Cardiac septum (tissue), 1 donor: ENCODE measurements at places on chromosomes 3 and 15.
A peak's percentile ranks its signal among the peaks of the same experiment; 100 is the strongest.

- peak; percentile 22 for DNase-seq
Observed at GRCh38 chr15:68373028-68373427, 58.9 kb downstream of the ITGA11 start.

GRCh38 chr15:62164396-62165103 lies 535 bp downstream of the C2CD4B start:
- DNase-seq: peak; percentile 76

- DNase-seq: no peak
Observed at GRCh38 chr15:56985856-56986255, 67.4 kb downstream of the TCF12 start.

GRCh38 chr3:78481050-78481449 lies 1286.7 kb downstream of the ROBO1 start:
- no peak for DNase-seq

DNA sequence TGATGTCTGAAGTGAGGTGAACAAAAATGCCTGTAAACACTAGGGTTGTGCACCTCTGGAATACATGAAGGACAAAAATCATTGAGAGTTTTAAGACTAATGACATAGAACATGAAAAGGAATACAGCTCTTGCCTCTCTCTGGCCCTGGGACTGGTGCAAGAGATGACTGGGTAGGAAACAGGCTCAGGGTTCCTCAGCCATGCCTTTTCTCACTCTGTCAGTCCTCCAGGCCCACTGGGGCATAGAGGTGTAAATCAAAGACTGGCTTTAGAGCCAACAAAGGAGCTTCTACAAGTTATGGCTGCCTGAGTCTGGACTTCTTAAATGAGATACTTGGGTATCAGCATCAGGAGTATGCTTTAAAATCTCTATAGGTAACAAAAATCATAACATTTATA lies 554.7 kb upstream of the KCNMB2 start:
- DNase-seq: no peak

GRCh38 chr3:108437439-108437838 lies 73.0 kb downstream of the MYH15 start:
- DNase-seq: no peak

DNA sequence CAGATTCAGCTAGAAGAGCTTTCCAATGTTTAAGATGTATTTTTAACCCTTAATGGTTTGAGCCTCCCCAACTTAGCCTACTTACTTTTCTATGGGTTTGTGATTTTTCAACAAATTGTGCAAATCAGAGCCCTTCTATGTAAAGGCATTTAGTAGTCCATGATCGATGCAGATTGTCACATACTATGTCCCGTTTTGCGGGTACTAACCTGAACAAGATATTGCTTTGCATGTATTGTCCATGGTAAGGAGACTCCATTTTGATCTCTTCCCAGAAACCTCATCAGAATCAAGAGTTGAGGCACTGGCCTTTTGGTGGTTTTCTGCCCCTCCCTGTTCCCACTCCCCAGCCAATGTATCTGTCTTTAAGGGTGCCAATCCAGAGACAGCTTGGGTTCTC lies 60.8 kb downstream of the ETV5 start:
- no peak for DNase-seq

DNA sequence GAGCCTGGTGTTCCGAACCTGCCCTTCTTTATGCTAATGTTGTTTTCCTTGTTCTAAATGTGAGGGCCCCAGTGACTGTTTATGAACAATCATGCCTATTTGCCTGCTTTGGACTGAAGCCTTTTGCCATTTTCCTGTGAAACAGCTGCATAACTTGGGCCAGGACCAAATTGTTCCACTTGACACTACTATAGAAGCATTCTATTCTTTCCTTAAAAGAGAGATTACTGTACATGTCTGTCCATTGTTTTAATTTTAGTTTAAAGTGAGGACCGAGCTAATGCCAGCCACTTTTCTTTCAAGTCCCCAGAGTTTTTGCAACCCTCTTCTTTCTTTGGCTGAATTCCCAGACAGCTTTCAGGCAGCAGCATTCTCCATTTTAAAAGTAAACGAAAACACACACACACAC lies 980.3 kb downstream of the CADM2 start:
- no peak for DNase-seq

DNA sequence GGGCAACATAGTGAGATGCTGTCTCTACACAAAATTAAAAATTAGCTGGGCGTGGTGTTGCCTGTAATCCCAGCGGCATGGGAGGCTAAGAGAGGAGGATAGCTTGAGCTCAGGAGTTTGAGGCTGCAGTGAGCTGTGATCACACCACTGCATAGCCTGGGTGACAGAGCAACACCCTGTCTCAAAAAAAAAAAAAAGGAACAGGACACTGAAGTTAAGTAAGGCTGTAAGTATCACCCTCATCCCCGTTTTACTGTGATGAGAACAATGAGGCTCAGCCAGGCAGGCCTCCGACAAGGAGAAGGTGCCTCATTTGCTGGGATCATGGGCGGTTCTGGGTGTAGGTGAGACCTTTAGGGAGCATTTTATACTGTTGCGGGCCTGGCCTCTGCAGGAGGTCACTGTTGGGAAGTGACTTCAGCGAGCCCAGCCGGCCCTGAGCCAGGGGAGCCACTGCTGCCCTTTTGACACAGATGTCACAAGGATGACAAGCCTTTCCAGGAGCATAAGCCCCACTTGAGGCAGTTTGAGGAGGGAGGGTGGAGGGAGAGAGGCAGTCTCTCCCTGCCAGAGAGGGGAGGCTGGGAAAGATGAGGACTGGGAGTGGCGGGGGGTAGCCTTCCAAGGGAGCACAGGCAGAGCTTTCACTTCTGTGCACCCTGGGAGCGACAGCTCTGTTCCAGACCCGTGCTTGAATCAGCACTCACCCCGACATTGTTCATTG lies 30.8 kb downstream of the IRAK2 start:
- DNase-seq: no peak

GRCh38 chr3:195153130-195153529 lies 117.8 kb downstream of the XXYLT1 start:
- DNase-seq: no peak

GRCh38 chr15:42133886-42134502 lies 22.4 kb downstream of the PLA2G4F start:
- DNase-seq: peak; percentile 77

GRCh38 chr3:126345231-126345630 lies 12.0 kb downstream of the KLF15 start:
- peak; percentile 46 for DNase-seq

DNA sequence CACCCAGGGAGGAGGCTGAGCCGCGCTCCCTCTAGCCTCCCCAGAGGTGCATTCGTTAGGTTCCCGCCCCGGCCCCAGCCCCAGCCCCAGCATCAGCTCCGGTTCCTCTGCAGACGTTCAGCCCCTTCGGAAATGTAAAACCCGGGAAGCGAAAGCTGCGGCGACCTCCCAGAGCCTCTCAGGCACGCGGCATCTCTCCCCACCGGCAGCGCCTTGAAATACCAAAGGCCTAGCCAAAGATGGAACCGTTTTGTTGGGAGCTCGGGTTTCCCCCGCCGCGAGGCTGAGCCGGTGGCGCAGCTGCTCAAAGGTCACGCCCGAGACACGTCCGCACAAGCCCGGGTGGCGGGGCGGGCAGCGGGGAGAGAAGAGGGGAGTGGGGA lies 77.8 kb upstream of the HES1 start:
- no peak for DNase-seq

GRCh38 chr15:74958320-74958907 lies 1.8 kb upstream of the RPP25 start:
- DNase-seq: no peak

GRCh38 chr15:42084465-42085235 lies 9.7 kb downstream of the PLA2G4D start:
- DNase-seq: peak; percentile 89

DNA sequence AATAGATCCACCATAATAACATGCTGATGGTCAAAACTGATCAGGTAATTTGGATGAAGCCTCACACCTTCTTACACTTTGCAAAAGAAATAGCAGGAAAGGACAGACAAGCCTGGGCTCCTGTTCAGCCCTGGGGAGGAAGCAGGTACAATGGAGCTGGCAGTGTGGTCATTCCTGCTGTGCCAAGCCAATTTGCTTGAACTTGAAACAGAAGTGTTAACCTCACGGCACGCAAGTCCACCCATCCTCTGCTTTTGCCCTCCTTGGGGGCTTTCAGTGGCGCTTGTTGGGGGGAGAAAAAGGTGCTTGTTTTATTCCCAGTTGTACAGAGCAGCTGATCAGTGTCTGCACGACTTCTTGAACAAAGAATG lies 36.8 kb upstream of the RFTN1 start:
- DNase-seq: no peak

- DNase-seq: no peak
Observed at GRCh38 chr15:52104532-52105004, 8.0 kb downstream of the BCL2L10 start.

GRCh38 chr3:108823227-108823626 lies 641 bp downstream of the TRAT1 start:
- DNase-seq: no peak

GRCh38 chr15:36658898-36659639 lies 79.6 kb downstream of the CDIN1 start:
- no peak for DNase-seq

DNA sequence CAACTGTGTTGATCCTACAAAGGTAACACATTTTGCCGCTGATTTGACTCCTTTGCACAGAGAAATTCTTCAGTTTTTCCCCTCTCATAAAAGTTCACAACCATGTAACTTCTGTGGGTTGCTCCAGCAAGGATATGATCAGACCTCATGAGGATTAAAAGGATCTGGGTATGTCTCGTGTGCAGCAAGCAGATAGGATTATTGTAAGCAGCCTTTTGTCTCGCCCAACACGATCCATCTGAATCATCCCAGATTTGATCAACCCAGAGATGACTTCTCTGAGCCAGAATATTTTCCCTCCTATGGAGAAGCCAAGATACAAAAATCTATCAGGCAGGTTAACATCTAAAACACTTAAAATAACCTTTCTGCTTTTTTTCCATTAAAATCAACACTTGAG lies 12.8 kb upstream of the BNIP2 start:
- no peak for DNase-seq

DNA sequence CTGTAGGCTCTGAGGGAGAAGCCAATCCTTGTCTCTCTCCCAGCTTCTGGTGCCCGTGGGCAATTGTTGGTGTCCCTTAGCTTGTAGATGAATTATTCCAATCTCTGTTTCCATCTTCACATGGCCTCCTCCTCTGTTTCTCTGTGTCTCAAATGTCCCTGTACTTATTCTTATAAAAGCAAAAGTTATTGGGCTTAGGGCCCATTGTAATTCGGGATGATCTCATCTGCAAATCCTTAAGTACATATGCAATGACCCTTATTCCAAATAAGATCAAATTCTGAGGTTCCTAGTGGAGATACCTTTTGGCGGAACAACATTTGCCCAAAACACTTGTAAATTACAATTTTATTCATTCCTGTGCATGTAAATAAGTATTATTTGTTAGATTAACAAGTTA lies 147.4 kb upstream of the EPHA3 start:
- DNase-seq: no peak

GRCh38 chr15:63968700-63969099 lies 77.6 kb downstream of the DAPK2 start:
- DNase-seq: no peak

DNA sequence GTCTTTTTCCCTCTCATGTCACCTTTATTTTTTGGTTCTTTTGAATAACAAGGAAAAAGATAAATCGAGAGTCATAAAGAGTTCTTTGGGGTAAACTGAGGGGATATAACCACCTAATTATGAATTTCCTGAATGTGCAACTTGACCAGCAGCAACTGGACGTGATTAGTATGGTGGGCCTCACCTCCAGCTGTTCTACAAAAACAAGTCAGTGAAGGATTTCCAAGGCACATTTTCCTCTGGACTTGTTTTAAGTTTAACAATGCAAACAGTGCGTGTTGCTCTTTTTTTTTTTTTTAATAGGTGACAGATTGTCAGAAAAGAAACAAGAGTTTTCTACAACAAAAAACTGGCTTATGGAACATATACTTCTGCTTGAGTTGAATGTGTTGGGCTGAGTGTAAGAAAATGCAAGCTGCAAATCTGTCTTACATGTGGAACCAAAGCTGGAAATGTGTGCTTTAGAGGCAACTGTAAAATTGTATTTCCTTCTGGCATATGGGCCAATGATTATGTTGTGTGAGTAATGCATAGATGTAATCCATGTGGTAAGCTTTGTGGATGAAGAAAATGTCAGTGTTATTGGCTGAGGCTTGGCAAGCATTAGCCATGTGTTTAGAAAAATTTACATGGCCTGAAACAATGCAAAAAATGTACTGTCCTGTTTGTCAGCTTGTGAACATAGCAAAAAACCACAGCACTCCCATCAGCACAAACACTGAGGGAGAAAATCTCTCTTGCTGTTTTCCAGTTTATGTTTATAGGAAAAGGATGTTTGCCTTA lies 44.5 kb upstream of the FNDC3B start:
- no peak for DNase-seq

DNA sequence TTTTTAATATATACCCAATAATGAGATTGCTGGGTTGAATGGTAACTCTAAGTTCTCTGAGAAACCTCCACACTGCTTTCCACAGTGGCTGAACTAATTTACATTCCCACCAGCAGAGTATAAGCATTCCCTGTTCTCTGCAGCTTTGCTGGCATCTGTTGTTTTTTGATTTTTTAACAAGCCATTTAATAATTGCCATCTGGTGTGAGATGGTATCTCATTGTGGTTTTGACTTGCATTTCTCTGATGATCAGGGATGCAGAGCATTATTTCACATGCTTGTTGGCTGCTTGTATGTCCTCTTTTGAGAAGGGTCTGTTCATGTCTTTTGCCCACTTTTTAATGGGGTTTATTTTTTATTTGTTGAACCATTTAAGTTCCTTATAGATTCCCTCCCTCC lies 75.0 kb upstream of the EPHB3 start:
- no peak for DNase-seq

DNA sequence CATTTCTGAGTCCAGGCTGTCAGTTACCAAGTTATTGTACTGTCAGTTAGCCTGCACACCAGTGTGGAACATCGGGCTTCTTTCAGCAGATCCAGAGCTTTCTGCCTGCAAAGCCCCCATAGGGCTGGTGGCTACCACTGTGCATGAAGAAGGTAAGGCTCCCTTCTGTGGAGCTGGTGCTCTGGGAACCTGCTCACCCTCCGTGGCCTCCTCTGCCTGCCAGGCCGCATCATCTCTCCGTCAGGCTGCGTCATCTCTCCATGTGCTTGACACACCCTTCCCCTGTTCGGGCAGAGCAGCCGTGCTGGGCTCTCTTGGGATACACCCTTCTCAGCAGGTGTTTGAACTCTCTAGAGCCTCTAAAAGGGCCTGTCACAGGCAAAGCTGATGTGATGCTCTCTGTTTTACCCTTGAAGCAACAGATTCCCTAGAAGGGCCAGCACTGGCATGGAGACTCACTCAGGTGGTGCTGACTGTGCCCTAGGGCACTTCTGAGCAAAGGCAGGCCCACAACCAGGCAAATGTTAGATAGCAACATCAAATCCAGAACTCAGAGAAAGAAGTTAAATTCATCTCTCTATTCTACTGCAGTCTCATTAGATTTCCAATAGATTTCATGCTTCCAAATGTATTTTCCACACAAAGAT lies 261.1 kb downstream of the EPHB1 start:
- DNase-seq: no peak

GRCh38 chr15:23866832-23867231 lies 179.7 kb upstream of the NDN start:
- no peak for DNase-seq

GRCh38 chr3:88617283-88617682 lies 467.5 kb downstream of the C3orf38 start:
- DNase-seq: no peak
